OCI-LY7 (cell line): ENCODE measurements at places on chromosomes 5 and 9.

- no peak for DNase-seq
Measured at GRCh38 chr9:104982543-104982942, 54.6 kb upstream of the ABCA1 start.

- DNase-seq: no peak
Measured at GRCh38 chr5:134714541-134714940, 23.8 kb upstream of the CAMLG start.

- no peak for DNase-seq
Measured at GRCh38 chr5:61625137-61625561, 293.1 kb downstream of the ZSWIM6 start.

- DNase-seq: peak; percentile 40
Measured at GRCh38 chr5:98796197-98796972, 22.9 kb downstream of the RGMB start.

GRCh38 chr5:120614531-120615180 is 150.6 kb downstream of the PRR16 start:
- DNase-seq: no peak
